Occipital lobe (tissue), 3 donors: ENCODE measurements at places on chromosomes 7 and 10. TPM values are rescaled to one million over a fixed set of nuclear protein-coding genes. Genes with fewer than 3 reads are reported as not detected.

Gene ABCB1
- total RNA-seq, result 14.7 TPM

DNA sequence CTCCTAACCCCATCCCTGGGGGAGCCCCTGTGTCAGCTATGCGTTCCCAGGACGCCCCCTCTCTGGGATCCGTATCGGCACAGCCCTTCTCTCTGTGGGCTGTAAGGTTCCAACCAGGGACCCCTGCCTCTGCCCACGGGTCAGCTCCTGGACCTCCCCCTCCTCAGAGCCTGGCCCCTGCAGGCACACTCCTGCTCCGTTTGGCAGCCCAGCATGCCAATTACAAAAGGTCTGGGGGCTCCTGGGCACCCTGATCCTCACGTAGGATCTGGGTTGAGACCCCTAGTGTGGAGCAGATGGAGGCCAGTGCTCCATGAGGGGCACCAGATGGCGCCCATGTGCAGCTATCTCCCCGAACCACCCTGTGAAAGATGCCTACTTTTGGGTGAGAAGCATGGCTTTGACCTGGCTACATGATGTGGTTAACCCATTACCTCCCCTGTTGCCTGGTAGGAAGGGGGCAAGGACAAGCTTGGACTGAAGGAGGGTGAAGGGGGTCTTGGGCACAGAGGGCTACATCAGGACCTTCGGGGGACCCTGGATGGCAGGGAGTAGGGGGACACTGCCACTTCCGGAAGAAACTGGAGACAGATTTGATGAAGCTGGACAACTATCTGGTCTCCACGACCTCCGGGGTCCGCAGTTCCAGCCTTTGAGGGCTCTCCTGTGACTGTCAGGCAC is 9.0 kb downstream of the TACR2 start:
- DNase-seq, result no peak

DNA sequence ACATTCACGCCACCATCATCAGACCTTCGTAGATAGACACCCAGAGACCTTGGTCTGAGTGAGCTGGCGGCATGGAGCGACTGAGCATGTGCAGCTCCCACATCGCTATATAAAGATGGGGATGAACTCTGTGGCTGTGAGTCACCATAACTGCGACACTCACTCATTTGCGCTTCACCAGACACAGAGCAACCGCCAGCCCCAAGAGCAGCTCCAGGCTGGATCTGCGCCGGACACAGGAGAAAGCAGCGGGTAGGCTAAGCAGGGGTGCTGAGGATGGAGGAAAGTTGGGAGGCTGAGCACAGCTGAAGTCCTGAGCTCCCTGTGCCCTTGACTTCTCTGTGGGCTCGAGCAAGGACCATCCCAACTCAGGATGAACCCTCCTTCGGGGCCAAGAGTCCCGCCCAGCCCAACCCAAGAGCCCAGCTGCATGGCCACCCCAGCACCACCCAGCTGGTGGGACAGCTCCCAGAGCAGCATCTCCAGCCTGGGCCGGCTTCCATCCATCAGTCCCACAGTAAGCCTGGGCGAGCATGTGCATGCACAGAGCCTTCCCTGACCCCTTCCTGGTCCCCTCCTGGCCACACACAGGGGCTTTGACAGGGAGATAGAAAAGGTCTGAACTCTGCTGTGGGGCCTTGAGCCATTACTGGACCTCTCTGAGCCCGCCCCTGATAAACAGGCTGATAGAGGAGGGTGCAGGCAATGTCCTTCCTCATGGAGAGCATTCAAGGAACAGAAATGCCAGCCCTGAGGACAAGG is at the start of gene OPN4:
Gene OPN4 (plus strand): TSS at position 137 of the 762 bp plus-strand sequence. CDS start 237 bp downstream, at position 374.
- no peak for DNase-seq

DNA sequence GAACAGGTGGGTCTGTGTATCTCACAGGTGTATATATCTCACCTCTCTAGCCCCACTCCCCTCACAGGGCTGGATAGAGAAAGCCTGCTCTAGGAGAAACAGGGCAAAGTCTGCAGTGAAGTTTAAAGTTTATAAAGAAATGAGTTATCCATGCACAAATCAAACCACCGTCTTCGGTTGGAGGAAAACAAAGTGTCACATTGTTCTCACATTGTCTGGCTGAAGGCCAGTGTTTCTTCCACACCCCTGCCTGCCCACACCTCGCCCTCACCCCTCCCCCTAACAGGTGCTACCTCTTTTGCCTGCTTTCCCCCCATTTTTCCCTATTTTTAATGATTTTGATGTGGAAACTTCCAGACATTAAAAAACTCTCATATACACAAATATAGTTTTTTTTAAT is 25.8 kb downstream of the AQP1 start:
- no peak for DNase-seq

Gene H2BK1
- not detected for total RNA-seq

Gene PTPRN2
- total RNA-seq, result 62.2 TPM

Gene ANKRD30A
- not detected for total RNA-seq
